ENCODE measurements at places on chromosomes 4 and X.

- no peak for DNase-seq
Observed at GRCh38 chr4:158938220-158939044, 164.4 kb upstream of the RAPGEF2 start.

DNA sequence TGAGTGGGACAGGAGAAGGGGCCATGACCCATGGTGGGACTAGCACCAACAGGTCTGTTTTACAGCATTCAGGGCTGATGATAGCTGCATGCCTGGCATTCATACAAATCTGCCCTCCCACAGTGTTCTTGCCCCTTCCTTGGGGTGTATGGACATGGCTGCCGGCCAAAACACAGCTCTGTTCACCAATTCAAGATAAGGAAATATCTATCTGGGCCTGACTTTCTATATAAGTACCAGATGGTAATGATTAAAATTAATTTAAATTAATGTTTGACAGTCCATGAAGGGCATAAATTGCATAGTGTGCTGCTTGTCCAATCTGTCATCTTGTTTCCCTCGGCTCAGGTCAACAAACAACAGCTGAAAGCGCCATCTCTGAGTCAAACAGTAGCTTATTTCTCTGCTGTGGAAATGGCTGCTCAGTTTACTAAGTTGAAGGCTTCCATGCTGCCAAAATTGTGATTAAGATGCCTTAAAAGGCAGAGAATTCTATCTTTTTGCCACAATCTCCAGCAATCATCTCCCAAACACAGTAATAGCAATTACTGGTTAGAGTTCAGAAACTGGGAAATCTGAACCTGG is 67.0 kb upstream of the TSPAN7 start:
- DNase-seq, result no peak

DNA sequence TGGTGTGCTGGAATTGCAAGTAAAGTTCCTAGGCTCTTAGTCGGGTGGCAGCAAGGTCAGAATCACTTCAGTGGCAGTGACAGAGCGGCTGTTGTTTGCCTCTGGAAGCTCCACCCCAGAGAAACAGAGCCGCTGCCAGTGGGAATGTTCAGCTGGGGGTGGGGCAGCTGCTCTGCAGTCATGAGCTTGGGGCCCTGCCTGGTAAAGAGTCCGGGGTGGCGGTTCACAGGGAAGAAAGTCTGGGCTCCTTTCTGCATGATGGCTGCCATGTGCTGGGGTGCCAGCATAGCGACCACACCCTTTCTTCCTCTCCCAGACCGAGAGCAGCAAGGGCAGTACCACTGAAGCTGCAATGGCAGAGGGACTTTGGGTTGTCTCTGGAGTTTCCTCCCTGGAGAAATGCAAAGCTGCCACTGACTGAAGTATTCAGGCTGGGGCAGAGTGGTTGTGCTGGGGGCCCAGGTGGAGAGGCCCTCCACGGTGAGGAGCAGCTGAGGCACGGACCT is 108.8 kb upstream of the CENPE start:
- no peak for DNase-seq

- no peak for DNase-seq
Observed at GRCh38 chrX:66039944-66040343, at the start of gene VSIG4. TSS of gene VSIG4 (minus strand) at chrX:66040080. CDS start at chrX:66039998, 82 bp downstream.

- no peak for DNase-seq
Observed at GRCh38 chrX:25020905-25021449, 5.2 kb upstream of the ARX start.

DNA sequence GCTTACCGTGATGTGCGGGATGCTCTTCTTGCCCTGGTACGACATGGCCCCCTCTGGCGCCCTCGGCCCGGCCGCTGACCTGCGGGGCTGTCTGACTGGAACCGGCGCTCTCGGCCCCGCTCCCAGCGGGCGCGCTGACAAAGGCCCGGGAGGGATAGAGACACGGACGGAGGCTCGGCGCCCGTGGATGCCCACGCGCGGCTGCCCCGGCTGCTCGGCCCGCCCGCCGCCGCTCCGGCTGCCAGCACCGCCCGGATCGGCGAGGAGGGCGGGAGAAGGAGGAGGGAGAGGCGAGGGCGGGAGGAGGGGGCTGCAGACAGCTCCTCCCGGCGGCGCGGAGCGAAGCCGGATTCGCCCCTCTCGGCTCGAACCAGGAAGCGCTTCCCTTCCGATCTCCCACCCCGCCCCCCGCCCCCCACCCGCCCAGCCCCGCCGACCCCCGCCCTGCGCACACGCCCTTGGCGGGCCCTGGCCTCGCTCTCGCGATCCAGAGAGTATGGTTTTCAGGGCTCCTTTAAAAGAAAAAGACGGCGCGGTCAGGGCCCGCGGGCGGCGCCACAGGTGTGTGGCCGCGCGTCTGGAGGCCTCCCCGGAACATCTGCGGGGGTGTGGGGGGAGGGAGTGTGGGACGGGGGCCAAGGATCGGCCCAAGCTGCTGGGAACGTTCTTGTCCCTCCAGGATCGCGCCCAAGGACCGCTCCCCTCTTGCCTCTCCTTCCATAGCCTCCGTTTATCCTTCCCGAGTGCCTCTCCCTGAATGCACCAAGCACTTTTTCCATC is 4.5 kb downstream of the CRMP1 start:
- DNase-seq, result no peak
